ENCODE measurements at places on chromosomes 7 and 10. TPM values are rescaled to one million over a fixed set of nuclear protein-coding genes. Genes with fewer than 3 reads are reported as not detected.

DNA sequence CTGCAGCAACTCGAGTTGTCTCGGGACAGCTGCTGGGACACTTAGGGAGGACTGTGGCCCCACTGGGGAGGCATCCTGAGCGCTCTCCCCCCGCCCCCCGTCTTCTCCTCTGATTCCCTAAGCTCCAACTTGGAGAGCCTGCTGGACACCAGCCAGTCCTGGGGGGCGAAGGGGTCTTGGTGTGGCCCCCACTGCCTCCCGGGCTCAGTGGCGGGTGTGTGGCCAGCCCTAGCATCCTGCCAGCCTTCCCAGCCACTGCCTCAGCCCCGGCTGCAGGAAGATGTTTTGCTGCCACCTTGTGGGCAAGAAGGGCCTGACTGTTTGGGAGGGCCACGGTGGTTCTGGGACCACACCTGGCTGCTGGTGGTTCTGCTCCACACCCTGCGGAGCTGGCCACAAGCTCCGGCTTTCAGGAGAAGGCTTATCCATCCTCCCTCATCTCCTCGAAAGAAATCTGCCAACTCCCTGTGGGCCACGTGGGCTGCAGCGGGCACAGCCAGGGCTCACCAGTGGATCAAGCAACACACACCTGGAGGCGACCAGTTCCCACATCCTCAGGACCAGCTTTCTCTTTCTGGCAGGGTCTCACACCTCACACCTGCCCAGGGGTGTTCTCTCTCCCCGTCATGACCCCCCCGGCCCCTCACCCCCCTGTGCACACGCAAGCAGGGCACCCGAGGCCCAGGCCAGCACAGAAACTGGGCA lies 24.8 kb downstream of the AGAP3 start:
- peaks cover 3% of the 10 kb centered on the region for H3K27me3 ChIP-seq
- peak; percentile 85 for DNase-seq
- H3K36me3 ChIP-seq, result no peaks in the 10 kb centered on the region
- H3K27ac ChIP-seq, result no peak overlapping the region

GRCh38 chr7:3805151-3805550 lies 504.1 kb downstream of the SDK1 start:
- H3K36me3 ChIP-seq, result no peaks in the 10 kb centered on the region
- DNase-seq, result no peak
- no peaks in the 10 kb centered on the region for H3K4me1 ChIP-seq
- no peaks in the 10 kb centered on the region for H3K27me3 ChIP-seq
- H3K4me3 ChIP-seq, result no peak overlapping the region
- H3K27ac ChIP-seq, result no peak overlapping the region

- H3K36me3 ChIP-seq, result no peaks in the 10 kb centered on the region
- no peak overlapping the region for H3K4me3 ChIP-seq
- peaks cover 35% of the 10 kb centered on the region for H3K4me1 ChIP-seq
Observed at GRCh38 chr7:117020591-117020973, 67.3 kb downstream of the ST7 start.

Gene FAM25C
- not detected for total RNA-seq

- no peaks in the 10 kb centered on the region for H3K27me3 ChIP-seq
- DNase-seq, result no peak
- H3K36me3 ChIP-seq, result no peaks in the 10 kb centered on the region
Observed at GRCh38 chr10:86708068-86708782, 39.9 kb downstream of the LDB3 start.

All from activated CD4-positive, alpha-beta T cell treated with anti-CD3 and anti-CD28 coated beads for 36 hours (primary cell).